Lung (tissue), 17 donors: ENCODE measurements at places on chromosomes 4 and X.

- no peak for DNase-seq
These were observed 501.0 kb downstream of the PPARGC1A start for GRCh38 chr4:23388699-23389395.

- peak; percentile 40 for DNase-seq
These were observed 1.5 kb downstream of the MGARP start for GRCh38 chr4:139278485-139278884.

GRCh38 chr4:951594-952468, 19.6 kb downstream of the TMEM175 start:
- no peak for DNase-seq

DNA sequence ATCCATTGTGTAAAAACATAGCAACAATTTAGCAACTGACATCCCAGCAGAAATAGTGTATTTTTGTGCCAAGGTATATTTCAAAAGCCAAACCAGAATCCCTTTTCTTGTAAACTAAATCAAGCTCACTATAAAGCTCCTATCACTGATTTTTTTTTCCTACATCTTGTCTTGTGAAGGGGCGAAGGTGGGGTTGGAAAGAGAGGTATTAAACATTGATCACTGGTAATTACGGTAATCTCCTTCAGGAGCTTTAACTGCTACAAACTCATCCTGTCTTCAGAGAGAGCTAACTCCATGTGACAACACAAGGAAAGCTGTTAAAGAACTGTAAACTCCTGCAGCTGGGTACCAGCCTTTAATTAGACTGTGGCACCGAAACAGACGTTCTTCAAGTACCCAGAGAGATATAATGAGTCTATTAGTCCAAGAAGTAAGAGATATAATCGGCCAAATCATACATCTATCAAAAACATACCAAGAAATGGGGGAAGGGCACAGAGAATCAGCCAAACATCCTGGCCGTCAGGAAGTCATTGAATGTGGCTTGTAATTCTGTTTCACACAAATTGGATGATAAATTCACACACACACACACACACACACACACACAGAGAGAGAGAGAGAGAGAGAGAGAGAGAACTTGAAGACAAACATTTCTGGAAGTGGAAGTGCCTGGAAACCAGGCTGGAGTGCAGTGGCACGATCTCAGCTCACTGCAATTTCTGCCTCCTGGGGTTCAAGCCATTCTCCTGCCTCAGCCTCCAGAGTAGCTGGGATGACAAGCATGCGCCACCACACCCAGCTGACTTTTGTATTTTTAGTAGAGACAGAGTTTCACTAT, 111.9 kb upstream of the PPARGC1A start:
- no peak for DNase-seq

GRCh38 chrX:9610771-9611392, 146.0 kb downstream of the TBL1X start:
- DNase-seq: no peak

GRCh38 chr4:84733343-84734033, 150.6 kb downstream of the CDS1 start:
- no peak for DNase-seq

DNA sequence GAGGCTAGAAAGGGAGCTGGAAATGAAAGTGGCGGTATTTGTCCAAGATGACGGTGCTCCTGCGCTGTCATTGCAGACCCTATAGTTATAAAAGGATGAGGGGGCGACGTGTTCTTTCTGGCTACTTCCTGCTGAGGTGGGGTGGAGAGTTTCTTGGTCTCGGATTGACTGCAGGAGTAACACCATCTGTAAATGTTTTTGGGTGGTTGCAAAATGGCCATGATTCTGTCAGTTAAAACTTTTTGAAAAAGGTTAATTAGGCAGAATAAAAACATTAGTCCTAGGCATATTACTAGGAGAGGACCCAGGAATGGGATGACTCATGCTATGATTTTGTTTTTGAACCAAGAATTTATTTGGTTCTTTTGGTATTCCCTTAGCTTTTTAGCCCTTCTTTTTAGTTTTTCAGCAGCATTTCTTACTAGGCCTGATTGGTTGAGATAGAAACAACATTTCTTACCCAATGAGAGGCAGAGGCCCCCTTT, 53.1 kb downstream of the USP11 start:
- DNase-seq: no peak

DNA sequence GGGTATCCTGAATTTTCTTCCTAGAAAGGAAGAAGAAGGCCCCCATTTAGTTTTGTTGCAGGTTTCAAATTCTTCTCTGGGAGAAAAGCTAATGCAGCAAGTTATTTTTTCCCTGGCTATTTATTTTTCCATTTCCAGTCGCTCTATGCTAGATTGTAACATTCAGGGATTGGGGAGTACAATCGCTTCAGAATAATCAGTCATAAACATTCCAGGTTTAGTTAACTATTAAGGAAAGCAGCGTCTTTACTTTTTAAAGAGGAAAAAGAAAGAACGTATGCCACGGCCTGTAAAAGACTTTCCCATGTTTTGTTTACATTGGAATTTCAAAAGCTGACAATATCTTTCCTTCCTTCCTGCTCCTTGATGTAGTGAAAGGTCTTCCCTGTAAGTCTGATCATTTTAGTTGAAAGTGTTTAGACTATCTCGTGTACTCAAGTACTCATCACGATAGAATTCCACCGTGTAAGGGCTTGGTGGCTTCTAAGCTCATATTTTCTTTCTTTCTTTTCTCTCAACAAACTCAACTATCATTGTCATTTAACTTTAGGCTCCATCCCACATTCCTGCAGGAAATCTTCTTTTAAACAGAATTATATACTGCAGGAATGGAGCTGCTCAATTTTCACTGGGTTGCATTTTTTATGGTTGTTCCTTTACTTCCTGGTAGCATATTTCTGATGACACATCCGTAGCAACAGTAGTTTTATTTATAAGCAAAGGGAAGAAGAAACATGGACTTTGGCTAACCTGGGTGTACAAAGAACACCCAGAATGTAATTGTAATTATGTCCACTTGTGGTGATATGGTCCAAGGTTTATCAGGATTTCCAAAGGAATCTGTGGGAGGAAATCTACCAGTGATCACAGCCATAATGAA, 213.1 kb upstream of the FAT1 start:
- peak; percentile 66 for DNase-seq

DNA sequence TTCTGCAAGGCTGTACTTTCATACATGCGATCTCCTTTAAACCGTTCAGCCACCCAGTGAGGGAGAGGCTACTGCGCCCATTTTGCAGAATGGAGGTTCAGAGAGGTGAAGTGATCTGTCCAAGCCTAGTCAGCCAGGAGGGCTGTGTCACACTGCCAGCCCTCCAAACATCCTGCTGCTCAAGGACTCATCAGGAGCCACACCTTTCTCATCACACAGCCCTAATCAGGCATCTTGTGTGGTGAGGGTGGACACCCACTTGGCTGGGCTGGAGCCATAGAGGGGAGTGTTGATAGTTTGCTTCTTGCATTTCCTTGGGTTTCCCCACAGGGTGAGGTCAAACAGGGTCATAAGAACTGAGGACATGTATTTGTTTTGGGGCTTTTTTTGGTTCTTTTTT, 5.4 kb upstream of the CXCR3 start:
- DNase-seq: no peak

- DNase-seq: no peak
These were observed 77.6 kb upstream of the ZNF518B start for GRCh38 chr4:10534820-10535219.

GRCh38 chr4:125836597-125837195, 521.9 kb downstream of the FAT4 start:
- peak; percentile 12 for DNase-seq

GRCh38 chr4:32564626-32565025, 1844.5 kb downstream of the PCDH7 start:
- DNase-seq: peak; percentile 10

DNA sequence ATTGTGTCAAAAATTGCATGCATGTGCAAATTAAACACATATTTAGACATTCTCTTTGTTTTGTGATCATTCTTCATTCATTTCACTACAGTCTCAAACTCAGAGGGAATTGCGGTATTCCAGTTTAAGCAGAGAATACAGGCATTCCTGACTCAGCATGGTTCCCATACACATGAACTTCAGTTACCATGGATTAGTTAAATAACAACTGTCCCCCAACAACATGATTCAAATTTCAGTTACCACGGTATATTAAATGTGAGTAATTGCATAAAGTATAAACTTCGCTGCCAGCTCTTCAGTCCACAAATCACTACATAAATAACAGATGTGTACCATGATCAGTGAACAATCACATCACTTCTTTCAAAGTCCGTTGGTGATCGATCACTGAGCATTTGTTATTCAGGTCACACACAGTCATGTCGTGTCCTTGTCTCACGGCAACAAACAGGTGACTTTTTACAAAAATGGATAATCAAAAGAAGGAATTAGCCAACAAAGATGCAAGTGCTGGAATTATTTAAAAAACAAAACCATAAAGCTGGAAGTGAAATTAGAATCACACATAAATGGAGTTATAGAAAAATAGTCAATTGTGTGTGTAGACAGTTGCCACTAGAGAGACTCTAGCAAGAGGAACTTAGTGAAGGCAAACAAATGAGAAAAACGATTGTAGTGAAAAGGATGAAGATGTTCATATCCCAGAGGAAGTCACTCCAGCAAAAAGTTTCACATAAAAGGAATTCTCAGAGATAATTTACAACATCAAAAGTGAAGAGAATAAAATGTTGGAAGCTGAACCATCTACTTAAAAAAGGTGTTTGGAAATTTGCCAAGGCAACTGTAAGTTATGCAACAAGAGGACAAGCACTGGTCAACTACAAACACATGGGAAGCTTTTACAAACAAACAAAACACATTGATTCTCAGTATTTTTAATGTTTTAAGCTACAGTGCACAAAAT, 138.6 kb upstream of the SMARCAD1 start:
- no peak for DNase-seq

DNA sequence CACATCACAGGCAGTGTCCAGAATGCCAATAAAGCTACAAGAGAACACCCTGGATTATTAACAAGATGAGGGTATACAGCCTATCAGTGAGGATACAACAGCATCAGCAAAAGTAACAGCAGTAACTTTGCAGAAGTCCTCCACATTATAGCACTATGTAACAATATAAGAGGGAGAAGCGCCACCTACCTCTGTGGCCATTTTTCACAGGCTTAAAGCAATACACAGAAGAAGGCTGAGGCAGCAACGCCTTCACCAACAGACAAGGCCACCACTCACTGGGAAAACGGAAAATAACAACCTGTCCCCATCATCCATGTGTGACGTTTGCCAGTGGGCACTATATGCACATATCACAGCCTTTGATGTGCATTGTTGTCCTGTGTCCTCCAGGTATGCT, 12.5 kb downstream of the RTL8B start:
- no peak for DNase-seq

GRCh38 chrX:78104447-78105176, 564 bp downstream of the PGK1 start:
- peak; percentile 54 for DNase-seq

DNA sequence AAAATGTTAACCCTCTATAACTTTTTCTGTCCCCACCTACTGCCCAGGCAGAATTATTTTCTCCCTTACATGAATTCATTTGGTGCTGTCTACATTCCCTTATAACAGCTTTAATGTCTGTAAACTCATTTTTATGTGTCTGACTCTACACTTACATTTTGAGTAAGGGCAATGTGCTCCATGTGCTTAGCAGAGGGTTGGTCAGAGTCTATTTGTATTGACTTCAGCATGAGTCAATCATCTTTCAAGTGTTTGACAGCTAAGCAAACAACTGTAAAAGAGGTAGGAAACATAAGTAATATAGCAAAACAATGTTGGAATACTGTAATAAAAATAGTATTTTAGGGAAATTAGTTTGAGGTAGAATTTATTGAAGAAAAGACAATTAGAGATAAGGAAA, 6.3 kb downstream of the IL15 start:
- no peak for DNase-seq

DNA sequence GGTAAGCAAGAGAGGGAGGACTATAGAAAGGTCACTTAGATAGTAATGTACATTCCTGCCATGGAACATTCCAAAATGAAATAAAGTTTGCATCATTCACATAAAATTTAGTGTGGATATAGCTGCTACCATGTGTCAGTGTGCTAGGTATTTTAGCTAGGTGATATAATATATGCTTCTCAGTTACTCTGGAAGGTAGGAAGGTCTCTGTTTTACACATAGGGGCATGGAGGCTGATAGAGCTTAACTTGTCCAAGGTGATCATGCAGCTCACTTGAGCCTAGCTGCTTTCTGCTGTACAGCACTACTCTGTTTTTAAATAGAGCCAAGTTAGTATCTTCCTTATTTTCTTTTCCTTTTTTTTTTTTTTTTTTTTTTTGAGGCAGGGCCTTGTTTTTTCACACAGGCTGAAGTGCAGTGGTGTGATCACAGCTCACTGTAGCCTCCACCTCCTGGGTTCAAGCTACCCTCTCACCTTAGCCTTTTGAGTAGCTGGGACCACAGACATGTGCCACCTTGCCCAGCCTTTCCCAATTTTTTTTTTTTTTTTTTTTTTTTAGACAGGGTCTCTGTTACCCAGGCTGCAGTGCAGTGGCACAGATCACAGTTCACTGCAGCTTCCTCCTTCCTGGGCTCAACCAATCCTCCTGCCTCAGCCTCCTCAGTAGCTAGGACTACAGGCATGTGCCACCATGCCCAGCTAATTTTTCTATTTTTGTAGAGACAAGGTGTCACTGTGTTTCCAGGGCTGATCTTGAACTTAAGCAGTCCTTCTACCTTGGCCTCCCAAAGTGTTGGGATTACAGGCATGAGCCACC, 10.4 kb downstream of the AFF1 start:
- DNase-seq: no peak

- no peak for DNase-seq
These were observed 265.3 kb downstream of the FRMPD4 start for GRCh38 chrX:12403474-12404082.

GRCh38 chr4:1365271-1366178, 18.5 kb downstream of the UVSSA start:
- no peak for DNase-seq

GRCh38 chr4:80201252-80202151, 4.2 kb downstream of the PRDM8 start:
- peak; percentile 65 for DNase-seq

DNA sequence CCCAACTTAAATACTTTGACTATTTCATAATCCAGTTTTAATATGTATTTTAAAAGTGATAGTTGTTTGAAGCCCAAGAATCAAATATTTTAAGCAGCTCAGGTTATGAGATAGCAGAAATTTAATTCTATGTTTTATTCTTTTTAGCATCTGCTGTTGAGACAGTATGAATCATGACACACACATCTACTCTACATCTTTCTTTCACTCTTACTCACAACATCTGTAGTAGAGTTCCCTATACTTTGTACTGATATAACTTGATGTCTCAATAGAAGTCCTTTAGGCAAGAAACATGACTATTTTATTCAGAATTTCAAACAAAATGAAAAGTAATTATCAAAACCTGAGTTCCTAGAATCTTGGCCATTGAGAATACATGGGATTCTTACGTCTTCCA, 187.9 kb upstream of the GNPDA2 start:
- DNase-seq: no peak

- peak; percentile 70 for DNase-seq
These were observed 10.3 kb downstream of the CPLX1 start for GRCh38 chr4:815464-816146.
